ENCODE measurements at places on chromosomes 7 and 10.

DNA sequence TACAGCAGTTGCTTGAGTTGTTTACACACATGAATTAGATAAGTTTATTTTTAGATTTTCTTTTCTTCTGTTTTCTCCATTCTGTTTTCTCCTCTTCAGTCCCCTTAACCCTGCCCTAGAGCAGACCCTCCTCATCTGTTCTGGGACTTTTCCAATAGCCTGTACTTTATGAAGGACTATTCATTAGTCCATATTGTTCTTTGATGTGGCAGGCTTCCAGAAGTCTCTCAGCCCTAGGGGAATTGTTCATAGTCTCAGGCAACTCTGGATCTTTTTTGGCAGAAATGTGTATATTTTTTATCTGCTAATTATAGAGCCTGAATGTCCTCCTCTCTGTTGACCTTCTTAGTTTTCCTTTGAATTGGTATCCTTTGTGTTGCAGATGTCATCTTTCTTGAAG is 25.4 kb downstream of the KAT6B start:
- no peak for DNase-seq

- no peak for DNase-seq
Observed at GRCh38 chr7:92782236-92782635, 54.1 kb downstream of the CDK6 start.

DNA sequence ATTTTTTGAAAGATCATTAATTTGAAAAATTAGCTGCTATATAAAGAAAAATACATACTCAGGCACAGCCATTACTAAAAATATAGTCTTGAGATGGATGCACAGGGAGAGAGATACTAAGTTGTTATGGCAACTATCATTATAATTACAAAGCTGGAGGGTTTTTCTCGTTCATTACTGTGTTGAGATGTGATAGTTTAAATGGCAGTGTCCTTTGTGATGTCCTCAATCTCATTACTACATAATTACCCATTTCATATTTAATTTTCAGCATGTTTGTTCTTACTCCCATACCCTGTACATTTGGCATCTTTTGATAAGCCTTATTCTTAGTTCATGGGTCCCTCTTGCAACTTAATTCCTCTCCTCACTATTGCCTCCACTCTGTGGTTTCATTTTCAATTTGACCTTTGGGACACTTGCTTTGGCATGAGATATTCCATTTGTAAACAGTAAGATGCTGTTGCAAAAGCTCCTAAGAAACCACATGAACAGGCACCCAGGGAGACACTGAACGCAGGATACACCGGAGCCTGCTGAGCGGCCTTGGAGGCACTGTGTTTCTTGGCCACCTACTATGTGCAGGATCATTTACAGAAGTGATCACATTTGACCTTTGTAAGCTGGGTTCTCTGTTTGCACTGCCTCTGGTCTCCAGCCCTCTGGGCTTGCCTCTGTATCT is 4.8 kb upstream of the CPXM2 start:
- DNase-seq = no peak

GRCh38 chr7:55065511-55066229 is 46.9 kb downstream of the EGFR start:
- DNase-seq = peak; percentile 40

DNA sequence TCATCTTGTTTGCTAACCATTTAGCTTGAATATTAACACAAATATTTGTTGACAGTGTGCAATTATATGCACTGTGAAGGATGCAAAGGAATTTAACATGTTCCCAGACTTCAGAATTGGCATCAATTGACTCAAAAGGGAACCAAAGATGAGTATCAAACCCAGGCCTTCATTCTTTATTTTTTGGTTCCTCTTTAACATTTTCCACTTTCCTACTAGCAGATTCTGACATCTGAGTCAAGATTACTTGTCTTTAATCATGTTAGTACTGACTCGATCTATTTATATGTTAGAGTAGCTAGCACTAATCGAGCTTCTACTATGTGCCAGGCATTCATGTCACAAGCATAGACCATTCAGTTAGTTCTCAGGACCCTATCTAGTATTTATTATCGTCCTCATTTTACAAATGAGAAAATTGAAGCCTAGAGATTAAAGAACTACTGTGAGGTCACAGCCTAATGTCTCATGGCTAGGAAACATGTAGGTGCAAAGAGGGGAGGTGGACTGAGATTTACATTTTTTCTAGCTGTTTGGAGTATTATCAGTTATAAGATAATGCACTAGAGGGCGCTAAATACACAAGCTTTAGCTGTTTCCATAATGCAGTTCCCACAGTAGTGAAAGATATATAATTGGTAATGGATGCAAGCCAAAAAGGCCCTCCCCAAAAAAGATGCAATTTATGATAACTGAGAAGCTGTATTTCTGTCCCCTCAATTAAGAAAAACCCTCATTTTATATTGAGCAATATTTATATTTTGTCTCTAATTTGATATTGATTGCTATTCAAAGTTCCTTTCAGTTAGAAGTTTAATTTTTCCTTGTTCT is 32.9 kb upstream of the KMT2E start:
- DNase-seq = no peak

GRCh38 chr10:103660364-103661197 is 167.1 kb downstream of the NEURL1 start:
- no peak for DNase-seq

DNA sequence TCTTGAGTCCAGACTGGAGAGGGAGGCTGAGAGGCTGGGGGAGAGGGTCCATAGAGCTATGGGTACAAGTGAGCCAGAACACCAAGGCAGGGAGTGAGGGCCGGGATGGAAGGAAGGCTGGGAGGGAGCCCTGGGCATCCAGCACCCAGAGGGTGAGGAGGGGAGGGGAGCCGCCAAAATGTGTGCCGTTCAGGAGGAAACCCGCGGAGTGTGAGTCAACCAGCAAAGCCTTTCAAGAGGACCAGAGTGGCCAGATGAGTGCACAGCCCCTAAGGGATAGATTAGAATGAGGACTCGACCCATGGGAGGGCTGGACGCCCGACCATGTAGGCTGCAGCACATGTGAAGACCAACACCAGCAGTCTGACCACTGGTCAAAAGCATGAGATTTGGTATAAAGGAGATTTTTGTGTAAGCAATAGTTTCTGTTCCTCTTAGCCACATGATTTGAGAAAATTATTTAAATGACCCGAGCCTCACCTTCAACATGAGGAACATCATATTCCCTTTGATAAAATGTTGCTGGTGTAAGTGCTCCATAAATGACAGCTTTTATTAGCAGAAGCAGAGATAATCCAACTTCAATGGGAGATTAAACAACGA is 179.7 kb upstream of the GRB10 start:
- no peak for DNase-seq

DNA sequence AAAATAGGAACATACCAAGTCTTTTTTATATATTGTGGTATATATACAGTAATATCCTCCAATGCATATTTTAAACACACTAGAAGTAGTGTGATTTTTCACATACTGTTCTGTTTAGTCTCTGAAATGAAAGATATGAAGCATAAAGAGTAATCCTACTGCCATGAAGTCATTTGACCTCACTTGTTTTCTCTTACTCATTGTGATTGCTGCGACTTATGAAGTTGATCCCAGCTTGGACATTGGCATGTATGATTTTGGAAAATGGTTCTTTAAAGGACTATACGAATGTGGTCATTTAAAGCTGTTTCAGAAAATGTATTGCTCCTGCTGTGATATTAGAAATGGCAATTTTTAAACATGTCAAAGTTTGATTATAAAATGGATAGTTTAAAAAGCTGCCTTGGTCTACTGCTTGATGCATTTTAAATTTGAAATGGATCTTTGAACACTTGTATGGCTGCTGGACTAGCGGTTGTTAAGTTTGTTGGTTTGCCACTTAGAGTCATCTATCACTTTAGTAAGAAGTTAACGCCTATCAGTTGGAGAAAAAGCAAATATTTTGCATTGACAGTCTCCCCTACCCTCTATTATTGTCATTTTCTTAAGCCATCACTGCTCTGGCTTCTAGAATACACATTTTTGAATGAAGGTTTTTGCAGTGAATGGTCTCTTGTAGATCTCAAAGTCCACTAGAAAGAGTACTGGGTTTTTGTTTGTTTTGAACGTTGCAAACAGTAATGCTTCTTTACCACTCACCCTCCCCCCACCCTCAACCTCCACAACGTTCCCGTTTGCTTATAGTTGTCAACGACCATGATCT is 881 bp upstream of the PCGF5 start:
- DNase-seq = no peak

- DNase-seq = no peak
Observed at GRCh38 chr10:113080925-113081229, 130.8 kb downstream of the TCF7L2 start.

- no peak for DNase-seq
Observed at GRCh38 chr7:40133561-40134427, 628 bp downstream of the MPLKIP start.

DNA sequence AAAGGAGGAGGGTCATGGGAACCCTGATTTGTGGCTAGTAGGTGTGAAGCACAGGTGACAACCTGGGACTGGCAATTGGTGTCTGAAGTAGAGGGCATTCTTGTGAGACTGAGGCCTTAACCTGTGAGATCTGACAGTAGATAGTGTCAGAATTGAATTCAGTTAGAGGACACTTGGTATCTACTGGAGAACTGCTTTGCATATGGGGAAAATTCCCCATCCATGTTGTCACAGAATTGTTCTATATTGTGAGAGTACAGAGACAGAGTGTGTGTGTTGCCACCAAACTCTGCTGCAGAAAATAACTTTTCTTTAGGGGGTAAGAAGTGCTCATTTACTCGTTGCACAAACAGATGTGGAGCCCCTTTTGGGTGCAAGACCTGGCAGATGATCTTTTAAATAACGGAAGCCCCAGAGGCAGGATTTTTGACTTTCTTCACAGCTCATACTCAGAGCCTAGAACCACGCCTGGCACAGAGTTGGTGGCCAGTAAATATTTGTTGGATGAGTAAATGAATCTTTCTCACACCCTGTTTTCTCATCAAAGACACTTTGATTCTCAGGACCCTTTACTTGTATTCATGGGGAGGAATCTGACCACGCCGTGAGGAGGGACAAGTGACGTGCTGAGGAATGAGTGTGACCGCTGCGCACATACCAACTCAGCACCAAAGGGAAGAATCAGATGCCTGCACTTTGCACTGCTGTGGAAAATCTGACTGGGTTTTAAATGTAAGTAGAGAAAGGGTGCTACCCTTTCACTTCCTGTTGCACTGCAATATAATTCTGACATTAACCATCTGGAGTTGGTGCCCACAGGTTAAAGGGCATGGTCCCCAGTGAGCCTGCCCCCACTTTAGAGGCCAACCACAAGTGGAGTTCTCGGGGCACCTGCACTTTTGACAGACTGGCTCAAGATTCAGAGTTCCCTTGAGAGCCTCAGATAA is 39.2 kb upstream of the SDHAF3 start:
- no peak for DNase-seq

GRCh38 chr10:1938317-1938716 is 201.0 kb upstream of the ADARB2 start:
- no peak for DNase-seq

- DNase-seq = no peak
Observed at GRCh38 chr10:17431871-17432311, 22.5 kb downstream of the ST8SIA6 start.

GRCh38 chr10:75180592-75180991 is 30.0 kb upstream of the VDAC2 start:
- no peak for DNase-seq

DNA sequence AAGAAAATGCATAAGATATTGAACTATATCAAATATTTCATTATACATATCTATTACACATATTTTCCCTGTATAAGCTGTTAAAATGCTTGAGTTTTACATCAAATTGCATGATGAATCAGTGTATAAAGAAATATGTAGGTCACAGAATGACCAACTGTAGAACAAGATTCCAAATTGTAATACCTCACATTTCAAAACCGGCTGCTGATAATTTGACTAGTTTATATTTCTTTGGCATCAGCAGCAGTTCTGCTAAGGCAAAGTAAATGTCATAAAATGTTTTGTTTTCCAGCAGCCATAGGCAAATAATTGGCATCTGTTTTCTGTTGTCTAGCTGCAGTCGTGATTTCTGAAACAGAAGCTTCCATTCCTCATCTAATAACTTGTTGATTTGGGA is 633.9 kb downstream of the ARL4A start:
- no peak for DNase-seq

GRCh38 chr7:42392826-42393225 is 155.8 kb upstream of the GLI3 start:
- DNase-seq = no peak

GRCh38 chr7:73851410-73852338 is 9.3 kb upstream of the TMEM270 start:
- DNase-seq = no peak

DNA sequence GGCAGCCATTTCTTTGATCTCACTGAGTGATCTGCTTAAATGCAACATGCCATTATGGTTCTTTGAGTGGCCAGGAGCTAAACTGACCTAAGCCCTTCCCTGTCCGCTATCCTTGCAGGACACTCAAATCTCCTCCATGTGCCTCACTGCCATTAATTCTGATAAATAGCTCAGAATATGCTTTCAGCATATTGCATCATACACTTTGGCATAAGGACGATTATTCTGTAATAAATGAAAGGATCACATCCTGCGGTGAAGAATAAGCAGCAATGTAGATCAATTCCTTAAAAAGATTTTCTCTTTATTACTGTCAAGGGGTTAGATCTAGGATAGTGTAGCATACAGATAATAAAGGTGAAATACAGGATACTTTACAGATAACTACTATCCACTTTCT is 231.8 kb upstream of the CTBP2 start:
- no peak for DNase-seq

GRCh38 chr10:93069245-93069561 is 4.5 kb upstream of the CYP26A1 start:
- no peak for DNase-seq

DNA sequence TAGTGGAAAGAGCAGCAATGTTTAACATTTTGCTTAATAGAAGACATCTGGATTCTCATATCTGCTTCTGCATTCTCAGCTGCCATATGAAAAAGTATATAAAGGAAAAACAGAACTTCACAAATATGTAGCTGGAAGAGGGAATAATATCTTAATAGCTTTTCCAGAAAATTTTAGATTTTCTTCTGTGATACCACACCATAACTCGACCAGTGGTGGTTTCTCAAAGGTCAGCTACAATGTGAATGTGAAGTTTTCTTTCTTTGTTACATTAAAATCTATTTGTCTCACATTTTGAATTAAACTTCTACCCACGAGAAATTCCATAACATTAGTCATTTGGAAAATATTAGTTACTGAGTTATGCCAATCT is 339.8 kb downstream of the PARD3 start:
- DNase-seq = no peak

- no peak for DNase-seq
Observed at GRCh38 chr7:26409661-26410547, 118.2 kb downstream of the SNX10 start.

DNA sequence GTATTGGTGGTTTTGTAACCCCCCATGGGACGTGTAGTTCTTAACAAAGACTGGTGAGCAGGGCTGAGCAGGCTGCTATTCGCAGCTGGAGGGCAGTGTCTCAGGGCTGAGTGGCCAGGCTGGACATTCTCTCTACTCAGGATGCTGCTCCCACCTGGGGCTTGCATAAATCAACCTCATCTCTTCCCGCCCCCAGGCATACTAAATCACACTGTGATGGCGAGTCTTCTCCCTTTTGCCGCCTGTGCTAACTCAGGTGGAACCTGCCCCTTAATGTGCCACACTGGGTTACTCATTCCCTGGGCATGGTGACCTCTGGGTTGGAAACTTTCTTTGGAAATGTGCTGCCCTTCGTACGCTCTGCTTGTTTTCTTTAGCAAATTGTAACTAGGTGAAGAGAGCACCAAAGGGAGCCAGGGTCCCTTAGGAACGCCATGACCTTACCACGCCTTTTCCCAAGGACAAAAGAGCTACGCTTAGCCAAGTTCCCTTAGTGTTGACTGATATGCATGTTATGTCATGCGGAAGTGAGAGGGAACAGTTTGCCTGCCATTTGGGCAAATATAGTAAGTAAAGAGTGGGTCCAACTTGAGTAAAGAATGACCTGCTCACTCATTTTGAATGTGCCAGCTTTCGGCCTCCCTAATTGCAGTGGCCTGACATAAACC is 40.4 kb upstream of the COBL start:
- no peak for DNase-seq

Data from H9 (cell line).